ENCODE measurements at places on chromosomes 5 and 9. TPM values are rescaled to one million over a fixed set of nuclear protein-coding genes. Genes with fewer than 3 reads are reported as not detected.

Gene ADAMTSL1
- total RNA-seq = not detected

- DNase-seq = no peak
Observed at GRCh38 chr9:27165068-27165467, 56.0 kb downstream of the TEK start.

Gene AGTPBP1
- 46.4 TPM for total RNA-seq

DNA sequence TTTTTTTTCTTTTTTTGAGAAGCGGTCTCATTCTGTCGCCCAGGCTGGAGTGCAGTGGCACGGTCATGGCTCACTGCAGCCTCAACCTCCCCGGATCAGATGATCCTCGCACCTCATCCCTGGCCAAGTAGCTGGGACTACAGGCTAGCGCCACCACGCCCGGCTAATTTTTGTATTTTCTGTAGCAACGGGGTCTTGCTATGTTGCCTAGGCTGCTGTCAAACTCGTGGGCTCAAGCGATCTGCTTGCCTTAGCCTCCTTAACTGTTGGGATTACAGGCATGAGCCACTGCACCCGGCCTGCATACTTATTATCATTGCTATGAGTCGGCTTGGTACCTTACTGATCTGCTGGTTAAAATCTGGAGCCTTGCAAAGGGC lies 790 bp upstream of the IARS1 start:
- DNase-seq = peak; percentile 38

DNA sequence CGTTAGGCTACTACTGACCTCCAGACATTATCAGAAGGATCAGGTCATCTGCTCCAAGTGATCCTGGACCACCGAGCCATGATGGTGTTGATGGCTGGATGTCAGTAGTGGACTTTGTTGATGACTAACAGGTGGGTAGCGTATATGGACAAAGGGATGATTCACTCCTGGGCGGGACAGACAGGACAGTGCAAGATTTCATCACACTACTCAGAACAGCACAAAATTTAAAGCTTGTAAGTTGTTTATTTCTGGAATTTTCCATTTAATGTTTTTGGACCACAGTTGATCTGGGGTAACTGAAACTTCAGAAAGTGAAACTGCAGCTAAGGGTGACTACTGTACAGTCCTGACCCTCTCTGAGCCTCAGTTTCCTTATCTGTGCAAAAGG lies 12.7 kb downstream of the PDGFRB start:
- no peak for DNase-seq

DNA sequence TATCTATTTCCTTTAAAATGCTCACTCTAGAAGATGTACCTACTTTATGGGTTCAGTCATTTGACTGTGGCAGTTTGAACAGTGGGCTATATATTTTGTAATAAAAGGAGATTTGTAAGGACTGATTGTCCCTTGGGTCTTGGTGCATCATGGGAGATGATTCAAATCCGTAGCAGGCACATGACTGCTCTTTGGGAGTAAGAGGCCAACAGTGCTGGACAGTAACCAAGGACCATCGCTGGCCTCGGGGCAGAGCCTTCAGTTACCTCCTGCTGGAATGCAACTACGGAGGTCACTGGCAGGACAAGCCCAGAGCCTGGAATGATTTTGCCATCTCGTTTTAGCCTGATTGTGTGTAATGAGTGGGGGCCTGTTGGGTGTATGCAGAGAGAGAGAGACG lies 7.0 kb upstream of the MAMDC2 start:
- no peak for DNase-seq

DNA sequence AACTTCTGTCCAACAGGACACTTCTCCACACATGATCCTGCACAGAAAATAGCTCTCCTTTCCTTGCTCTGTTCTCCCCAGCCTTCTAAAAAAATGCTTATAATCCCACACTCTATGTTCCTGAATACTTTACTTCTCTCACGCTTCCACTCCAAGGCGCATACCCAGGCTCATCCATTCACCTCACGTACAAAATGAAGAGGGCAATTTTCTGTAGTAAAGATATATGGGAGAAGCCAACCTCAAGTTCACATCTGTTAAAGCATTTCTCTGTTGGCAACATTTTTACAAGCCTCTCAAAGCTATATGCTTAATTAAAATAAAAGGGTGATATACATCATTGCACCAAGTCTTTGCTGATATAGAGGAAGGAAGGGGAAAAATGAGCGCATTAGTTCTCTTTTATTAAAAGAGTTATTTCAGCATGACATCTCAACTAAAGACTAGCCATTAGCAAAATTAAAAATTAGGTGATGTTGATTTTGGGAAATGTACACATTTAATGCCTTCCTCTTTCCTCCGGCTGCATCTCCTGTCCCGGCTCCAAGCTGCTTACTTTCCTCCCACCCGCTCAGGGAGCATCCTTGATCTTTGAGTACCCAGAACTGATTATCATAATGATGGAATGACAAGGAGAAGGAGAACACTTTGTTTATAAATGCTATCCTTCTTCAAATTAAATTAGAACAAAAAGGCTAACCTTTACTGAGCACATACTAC lies 342.1 kb upstream of the PANK3 start:
- DNase-seq = no peak

Gene ANXA2R
- 10.4 TPM for total RNA-seq

Gene PCDHGC3
- not detected for total RNA-seq

GRCh38 chr9:114233491-114234185 lies 78.3 kb downstream of the COL27A1 start:
- DNase-seq = no peak

Gene ADAM19
- total RNA-seq = 12.9 TPM

DNA sequence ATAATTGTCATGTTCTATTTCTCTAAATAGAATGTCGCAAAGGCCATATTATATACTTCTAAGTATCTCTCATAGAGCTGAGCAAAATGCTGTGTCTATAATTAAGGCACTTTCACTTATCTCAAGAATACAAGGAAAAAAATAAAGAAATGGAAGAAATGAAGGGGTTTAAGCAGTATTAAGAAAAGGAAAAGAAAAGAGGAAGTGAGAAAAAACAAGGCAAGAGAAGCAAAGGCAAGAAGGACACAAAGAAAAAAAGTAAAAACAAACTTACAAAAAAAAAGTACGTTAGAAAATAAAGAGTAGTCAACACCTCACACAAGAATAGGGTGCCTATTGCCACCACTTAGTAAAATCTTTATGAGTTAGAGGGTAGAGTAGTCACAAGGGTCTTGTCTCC lies 506.2 kb downstream of the GABRG2 start:
- no peak for DNase-seq

Gene WDR38
- total RNA-seq = not detected

GRCh38 chr9:71984403-71984802 lies 73.0 kb downstream of the C9orf85 start:
- DNase-seq = no peak

DNA sequence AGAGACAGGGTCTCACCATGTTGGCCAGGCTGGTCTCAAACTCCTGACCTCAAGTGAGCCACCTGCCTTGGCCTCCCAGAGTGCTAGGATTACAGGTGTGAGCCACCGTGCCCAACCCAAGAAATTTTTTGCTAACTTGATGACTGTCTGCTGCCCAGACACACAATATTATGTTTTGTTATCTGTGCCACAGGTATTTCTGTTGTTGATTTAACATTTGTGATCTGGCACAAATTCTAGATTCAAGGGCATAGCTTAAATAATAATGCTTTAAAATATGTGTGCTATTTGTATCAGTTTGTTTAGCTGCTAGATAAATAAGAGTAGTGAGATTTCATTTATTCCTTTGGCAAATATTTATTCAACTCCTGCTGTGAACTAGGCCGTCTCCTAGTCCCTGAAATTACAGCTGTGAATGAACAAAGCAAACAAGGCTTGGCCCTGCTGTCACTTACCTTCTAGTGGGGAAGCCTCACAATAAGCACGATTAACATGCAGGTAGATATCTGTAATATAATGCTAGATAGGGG lies 35.3 kb downstream of the GAPVD1 start:
- DNase-seq = no peak

- no peak for DNase-seq
Observed at GRCh38 chr5:84057211-84057610, 327.5 kb downstream of the EDIL3 start.

Gene UNC5A
- not detected for total RNA-seq

GRCh38 chr5:60639544-60639943 lies 60.4 kb downstream of the DEPDC1B start:
- DNase-seq = no peak

Gene DPYSL3
- 0.13 TPM for total RNA-seq

- DNase-seq = no peak
Observed at GRCh38 chr5:84118551-84118950, 266.1 kb downstream of the EDIL3 start.

Gene IL3
- total RNA-seq = 0.98 TPM

DNA sequence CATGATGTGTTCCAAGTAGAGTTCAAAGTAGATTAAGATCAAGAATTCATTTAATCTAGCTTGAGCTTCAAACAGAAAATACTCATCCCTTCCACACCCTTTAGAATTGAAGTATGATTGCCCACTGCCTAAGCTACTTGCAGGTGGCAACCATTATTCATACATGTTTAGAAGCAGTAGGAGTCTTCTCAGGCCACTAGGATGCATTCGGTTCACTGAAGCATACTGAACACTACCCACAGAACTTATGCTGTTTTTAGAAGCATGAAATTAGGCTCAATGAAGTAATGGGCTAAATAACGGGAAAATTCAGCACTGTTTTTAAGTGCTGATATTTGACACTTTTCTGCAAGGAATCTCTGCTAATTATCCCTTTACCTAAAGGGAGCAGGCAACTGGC lies 263.4 kb downstream of the DEPDC1B start:
- no peak for DNase-seq

DNA sequence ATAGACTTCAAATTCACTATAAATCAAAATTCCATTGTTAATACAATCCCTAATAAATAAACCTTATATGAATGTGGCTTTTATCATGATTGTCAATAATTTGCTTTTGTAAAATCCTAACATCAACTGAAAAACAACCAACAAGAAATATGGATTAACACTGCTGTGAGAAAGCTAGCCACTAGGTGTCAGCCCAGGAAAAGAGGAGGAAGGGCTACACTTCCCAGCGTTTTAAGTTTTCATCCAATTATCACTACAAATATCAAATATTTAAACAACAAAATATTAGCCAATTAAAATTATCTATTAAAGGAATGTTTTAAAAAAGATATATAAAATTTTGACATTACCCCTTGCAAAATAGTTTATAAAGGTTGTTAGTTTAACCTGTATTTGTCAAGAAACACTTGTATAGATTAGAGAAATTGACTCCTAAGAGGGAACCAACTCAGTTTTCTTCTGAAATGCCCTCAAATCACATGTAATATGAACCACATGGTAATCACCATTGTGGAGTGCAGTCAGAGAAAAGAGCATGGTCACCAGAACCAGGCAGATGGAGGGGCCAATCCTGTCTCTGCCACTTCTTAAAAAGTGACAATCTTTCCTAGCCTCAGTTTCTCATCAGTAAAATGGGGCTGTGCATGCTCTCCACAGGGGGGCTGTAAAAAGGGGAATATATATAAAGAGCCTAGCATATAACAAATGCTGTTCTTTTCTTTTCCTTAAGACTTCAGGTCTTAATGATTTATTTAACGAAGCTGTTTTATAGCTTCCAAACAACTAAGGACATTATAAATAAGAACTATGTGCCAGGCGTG lies 188.2 kb downstream of the CRB2 start:
- peak; percentile 25 for DNase-seq

Gene LURAP1L
- total RNA-seq = not detected

GRCh38 chr5:54362434-54362833 lies 52.1 kb upstream of the ARL15 start:
- no peak for DNase-seq

Gene GARIN3
- total RNA-seq = 1.1 TPM

DNA sequence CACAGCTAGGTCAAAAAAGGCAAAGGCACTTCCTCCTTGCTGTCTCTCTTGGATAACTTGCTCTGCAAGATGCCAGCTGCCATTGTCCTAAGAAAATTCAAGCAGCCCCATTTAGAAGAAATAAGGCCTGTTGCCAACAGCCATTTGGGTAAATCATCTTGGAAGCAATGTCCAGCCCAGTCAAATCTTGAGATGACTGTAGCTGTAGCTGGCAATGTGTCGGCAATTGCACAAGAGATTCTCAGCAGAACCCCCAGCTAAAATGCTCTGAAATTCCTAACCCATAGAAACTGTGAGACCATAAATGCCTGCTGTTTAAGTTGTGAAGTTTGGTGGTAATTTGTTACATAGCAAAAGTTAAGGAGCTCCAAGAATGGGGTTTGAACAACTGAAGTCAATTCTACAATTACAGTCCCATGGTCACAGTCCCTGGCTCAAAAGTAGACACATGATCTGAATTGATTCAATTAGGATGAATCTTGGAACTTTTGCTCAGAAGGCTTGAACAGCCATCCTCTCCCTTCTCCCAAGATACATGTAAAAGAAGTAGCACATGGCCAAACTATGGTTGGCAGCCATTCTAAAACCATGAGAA lies 151.1 kb downstream of the MPDZ start:
- no peak for DNase-seq

- no peak for DNase-seq
Observed at GRCh38 chr9:12684974-12685373, 8.2 kb upstream of the TYRP1 start.

Gene NRARP
- total RNA-seq = 3.3 TPM

DNA sequence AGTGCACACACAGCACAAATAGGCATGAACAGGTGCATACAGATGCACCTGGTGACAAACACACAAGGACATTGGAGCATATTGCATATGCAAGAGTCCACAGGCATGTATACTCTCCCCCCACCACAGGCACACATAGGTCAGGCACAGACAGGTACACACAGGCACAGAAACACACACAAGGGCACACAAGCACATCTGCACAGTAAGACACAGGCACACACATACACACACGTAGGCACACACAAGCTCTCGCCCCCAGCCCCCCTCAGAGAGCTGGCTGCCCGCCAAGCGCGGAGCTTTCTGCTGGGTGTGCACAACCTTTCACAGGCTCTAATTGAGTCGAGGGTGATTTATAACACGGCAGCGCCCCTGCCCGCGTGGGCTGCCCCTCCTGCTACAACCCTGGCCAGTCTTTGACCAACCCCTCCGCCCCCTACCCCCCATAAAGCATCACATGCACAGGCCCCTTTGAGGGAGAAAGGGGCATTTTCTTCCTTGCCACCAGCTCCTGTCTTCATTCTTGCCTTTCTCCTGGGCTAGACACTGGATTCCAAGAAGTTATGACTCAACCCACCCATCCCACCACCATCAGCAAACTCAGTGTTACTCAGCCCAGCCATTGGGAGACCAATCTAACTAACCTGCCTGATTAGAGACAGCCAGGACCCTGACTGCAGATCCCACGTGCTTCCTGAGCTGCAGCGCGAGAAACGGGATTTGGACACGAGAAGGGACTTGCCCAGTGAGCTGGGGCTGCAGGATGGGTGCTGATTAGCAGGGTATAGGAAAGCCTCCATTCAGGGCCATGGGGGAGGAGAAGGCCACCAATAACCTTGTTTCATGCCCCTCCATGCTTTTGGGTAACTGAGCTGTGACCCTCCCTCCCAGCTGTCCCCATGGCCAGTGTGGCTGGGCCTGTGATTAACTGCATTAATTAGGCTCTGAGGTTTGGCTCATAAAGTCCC lies 42.8 kb upstream of the PSD2 start:
- DNase-seq = peak; percentile 66

GRCh38 chr9:91417602-91418214 lies 5.9 kb downstream of the NFIL3 start:
- no peak for DNase-seq

Gene FGF18
- total RNA-seq = not detected

Gene ZNF354C
- 7.0 TPM for total RNA-seq

- no peak for DNase-seq
Observed at GRCh38 chr9:16628413-16628812, 242.1 kb downstream of the BNC2 start.

Data from activated CD8-positive, alpha-beta T cell treated with anti-CD3 and anti-CD28 coated beads for 36 hours (primary cell).